DMS79 treated with DMSO at 0.1 percent for 48 hours (cell line): ENCODE measurements at places on chromosomes 5 and 9.

DNA sequence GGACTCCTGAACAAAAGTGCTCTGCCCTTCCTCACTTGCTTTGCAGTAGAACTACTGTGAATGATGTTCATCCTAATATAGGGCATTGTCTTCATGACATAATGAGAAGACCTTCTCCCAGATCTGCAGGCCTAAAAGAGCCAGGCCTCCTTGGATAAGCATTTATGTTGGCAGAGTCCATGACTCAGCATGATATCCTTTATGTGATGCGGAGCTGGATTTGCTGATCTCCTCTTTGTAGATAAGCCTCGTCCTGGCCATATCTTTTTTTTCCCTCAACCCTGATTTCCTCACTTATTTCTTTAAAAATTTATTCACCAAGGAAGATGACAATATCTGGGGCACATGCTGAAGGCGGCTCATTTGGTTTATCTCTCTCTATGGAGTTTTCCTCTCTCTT is 62.4 kb upstream of the TAS2R1 start:
- no peak for DNase-seq

- DNase-seq = no peak
Measured at GRCh38 chr5:154944716-154945115, 3.8 kb downstream of the MRPL22 start.

DNA sequence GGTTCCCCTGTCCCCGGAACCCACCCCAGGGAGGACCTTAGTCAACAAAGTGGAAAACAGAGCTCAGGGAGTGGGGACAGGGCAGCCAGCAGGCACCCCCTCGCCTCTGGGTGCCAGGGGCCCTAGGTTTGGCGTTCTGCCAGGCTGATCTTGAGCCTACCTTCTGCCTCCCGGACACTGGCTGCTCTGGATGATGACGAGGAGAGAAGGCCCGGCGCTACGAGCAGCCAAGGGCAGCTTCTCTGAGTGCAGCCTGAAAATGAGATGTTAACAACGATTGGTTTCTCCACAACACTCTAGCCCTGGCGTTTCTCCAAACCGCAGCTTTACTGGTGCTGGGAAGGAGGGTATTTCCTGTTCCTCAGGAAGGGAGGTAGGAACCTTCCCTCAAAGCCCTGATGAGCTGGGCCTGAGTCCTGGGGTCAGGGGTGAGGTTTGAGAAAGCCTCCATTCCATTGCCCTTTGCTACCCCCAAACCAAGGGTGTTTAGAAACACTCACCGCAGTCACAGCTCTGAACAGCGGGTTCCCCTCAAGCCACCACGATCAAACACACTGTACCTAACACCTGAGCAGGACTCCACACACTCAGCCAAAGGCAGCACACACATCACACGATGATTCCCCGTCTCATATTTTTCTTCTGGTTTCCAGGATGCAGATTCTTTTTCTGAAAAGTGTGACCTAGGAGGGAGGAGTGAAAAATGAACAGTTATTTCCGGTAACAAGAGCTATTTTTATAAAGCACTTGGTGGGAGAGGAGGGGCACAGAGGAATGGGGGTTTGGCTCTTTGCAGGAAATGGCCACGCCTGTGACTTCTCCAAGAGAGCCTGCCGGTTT is at the start of gene STING1:
Gene STING1, minus strand, starts transcription at position 709 of the 840 bp plus-strand sequence. CDS start 1,054 bp downstream, outside the sequence.
- DNase-seq = peak; percentile 87

GRCh38 chr5:17402289-17403121 is 95.5 kb upstream of the TAF11L2 start:
- no peak for DNase-seq

GRCh38 chr5:39399135-39400036 is 25.4 kb downstream of the DAB2 start:
- no peak for DNase-seq

DNA sequence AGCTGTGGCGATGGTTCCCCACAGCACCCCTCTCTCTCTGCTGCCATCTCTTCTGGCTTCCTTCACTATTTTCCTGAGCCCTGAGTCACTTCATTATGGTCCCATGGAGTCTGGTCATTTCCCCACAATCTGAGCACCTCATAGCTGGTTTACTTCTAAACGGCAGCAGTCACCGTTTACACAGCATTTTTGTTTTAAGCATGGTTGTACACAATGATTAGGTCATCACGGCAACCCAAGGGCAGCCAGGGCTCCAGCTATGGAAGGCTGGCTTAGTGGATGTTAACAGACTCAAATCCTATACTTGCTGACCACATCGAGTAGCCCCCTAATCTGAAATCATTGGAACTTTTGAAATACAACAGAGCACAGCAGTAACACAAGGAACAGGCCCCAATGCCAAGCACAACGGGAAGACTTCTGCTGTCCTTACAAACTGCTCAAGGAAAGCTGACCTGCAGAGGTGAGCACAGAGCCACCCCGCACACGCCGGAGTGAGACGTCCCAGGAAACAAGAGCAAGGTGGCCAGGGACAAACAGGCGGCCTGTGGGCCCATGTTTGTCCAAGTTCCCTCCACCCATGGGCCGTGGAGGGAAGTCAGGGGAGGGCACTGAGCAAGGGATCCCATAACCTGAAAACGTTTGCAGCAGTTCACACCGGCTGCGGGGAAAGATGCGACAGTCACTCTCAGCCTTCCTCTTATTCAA is 22.9 kb downstream of the CAMSAP1 start:
- no peak for DNase-seq

GRCh38 chr5:90843443-90843842 is 284.8 kb downstream of the ADGRV1 start:
- DNase-seq = no peak

DNA sequence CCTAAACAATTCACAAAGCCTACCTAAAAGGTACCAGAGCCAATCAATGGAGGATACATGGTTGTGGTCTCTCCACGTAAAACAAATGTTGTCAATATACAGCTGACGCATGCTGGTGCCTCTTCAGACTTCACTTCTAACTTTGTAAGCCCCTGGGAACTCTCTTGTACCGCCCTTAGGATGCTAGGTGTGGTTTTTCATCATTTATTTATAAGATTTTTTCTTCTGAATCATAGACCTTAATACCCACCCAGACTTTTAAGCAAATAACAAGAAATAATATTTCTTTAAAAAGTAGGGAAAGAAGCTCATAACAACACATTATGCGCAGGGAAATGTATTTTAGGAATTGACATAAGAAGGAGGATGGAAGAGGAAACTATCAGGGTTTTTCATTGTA is 33.0 kb downstream of the SSBP2 start:
- no peak for DNase-seq

GRCh38 chr5:137221943-137222342 is 277.2 kb downstream of the SPOCK1 start:
- peak; percentile 28 for DNase-seq

DNA sequence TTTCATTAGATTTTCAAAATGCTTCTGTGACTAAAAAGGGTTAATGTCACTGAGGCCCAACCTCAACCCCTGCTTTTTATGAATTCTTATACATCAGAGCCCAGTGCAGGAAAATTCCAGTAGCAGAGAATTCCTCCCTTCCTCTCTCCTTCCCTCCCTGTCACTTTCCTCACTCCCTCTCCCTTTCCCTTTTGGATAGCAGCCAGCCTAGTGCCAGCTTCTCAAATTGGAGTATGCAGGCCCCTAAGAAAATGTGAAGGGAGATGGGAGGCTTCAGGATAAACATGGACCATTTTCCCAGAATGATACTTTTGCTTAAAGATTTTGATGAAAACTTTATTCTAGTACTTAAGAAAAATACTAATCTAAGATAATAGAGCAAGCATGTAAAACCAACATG is 507.4 kb downstream of the KDM4C start:
- DNase-seq = peak; percentile 48

GRCh38 chr9:131405858-131406537 is 12.1 kb downstream of the PRRC2B start:
- DNase-seq = no peak

GRCh38 chr9:32725066-32725860 is 58.1 kb upstream of the TMEM215 start:
- DNase-seq = no peak
